Stimulated activated CD4-positive, alpha-beta T cell treated with anti-CD3 and anti-CD28 coated beads, Interleukin-1b, Interleukin-23, amount 100 ng/mL, for 1 hour (primary cell): ENCODE measurements at places on chromosomes 5 and 9.

DNA sequence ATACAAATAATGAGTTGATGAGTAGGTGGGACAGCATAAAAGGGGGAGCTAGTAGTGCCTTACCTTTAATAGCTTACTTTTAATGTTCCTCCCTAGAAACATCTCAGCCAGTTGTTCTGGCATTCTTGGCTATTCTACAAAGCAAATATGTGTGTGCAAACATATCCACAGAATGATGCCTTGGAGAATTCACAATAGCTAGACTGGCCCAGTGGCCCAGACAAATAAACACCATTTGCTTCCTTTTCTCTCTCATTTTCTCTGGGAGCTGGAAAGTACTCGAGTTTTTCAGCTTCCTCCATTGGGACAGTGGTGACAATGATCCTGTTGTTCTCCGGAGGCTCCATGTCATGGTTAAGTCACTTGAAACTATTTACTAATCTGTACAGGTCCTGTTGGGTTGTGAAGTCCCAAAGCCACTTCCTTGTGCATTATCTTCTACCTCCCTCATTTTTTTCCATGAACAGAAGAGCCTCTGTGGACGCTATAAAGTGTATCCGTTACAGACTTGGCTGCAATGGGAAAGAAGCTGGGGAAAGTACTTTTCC lies 122.9 kb downstream of the DMAC1 start:
- no peak for DNase-seq

GRCh38 chr5:3002230-3002629 lies 250.8 kb upstream of the IRX2 start:
- no peak for DNase-seq

- DNase-seq, result no peak
Observed at GRCh38 chr9:137035507-137035834, 3.6 kb upstream of the FUT7 start.

- no peak for DNase-seq
Observed at GRCh38 chr9:77751341-77752091, 103.4 kb upstream of the GNA14 start.

DNA sequence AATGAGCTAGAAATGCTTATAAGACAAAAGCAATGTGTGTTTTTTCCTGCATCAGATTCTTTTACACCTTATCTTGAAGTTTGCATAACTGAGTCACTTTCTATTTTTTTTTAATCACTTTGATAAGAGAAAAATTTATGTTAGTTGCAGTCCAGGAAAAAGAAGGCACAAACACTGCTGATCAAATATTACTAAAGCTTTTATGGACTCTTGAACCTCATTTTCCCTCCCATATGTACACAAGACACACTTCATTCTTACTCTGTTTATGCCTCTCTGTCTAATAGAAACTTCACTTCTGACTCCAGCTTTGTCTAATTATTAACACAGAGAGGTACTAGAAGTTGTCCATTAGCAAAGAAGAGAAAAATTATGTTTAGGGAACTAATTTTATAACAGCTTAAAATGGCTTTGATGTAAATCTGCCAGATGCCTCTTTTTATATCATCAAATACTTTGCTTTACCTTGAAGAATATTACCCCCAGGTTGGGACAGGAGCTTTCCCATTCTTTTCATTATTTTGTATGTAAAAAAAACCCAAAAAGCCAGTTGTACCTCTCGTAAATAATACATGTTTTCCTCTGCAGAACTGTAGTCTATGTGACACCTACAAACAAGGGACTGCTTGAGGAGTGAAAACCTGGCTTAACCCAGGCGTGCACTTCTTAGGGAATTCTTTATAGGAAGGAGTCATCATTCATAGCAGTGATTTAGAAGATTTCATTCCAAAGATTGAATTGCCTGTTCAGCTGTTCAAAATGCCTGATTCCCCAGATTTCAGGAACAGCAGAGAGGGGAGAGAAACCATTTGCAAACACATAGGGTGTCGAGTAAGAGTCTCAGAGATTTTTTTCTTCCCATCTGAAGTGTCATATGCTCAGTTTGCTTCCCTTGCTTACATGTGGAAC lies 72.6 kb downstream of the DAPK1 start:
- no peak for DNase-seq

DNA sequence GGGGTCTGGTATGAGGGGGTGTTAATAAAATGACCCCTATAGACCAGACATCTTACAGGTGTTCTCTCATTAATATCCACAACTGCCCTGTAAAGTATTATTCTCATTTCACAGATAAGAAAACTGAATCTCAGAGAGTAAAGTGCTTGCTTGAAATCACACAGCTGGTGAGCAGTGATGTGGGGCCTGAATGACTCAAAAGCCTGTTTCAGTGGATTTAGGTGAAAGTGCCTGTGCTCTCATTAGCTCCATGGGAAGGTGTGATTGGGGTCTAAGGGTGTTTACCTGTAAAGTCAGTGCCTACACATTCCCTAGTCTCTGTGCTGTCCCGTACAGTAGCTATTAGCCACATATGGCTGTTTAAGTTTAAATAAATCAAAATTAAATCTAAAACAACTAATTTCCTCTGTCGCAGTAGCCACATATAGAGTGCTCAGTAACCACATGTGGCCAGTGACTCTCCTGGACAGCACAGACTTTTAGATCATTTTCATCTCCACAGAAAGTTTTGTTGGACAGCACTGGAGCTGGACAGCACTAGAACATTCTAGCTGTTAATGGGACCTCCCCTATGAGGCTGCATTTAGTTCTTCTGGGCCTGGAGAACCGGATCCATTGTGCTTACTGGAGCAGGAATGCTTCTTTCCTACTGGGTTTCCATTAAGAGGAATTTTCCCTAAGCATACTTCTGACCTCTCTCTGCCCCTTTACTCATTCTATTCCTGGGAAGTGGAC lies 52.5 kb upstream of the SEMA6A start:
- no peak for DNase-seq

DNA sequence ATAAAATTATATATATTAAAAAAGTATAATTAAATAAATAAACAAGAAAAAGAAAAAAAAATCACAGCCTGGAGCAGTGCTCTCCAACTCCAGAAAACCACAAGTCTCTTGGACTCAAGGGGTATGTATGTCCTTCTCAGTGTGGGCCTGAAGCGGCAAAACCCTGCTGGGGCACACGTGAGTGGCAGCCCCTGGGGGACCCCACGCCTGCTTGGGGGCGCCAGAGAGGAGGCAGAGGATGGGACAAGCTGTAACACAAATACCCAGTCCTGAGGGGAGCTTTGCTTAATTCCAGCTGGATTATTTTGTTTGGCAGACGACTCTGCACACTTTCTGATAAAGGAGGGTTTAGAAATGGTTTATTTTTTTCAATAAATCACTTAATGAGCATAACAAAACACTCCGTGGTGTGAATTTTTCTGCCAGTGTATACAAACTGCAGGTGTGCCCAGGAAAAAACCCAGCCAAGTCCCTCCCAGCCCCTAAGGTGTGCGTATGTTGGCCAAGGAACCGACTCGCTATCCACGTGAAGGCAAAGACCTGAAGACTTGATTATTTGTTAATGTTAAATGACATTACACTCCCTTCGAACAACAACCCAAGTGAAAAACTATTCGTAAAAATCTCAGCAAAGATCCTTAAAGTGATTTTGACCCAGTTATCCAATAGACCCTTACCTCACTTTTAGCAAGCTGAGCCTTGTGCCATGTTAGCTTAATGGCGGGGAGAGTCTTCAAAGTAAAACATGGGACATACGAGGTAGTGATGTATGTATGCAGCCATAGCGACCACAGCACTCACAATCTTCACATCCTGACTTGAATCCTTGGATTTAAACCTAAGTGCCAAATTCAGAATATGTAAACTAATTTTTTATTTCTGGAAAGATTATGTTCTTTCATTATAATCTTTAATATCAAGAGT lies 32.9 kb downstream of the ANKH start:
- no peak for DNase-seq

DNA sequence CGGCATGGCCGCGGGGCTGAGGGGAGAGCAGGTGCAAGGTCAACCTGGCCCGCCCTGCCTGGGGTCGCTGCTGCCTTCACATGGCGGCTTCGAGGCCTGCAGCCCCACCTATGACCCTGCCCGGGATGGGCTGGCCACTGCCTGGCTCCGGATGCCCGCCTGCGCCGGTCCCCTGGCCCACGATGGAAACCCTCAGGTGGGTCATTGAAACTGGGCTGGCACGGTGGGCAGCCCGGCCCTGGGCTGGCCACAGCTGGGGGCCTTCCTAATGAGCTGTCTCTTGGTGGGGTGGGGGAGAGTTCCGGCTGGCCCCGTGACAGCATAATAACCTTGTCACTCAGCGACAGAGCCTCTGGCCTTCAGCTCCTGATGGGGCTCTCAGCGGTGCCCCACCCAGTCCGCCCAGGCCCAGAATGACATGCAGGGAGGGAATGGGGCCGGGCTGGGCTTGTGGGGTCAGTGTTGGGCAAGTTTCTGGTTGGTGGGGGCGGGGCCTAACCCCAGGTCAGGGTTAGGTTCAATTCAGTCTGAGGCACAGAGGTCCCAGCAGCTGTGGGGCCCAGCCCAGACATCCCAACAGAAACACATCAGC lies at the start of gene CCDC187:
TSS of gene CCDC187 (minus strand) at position 270 of the 592 bp plus-strand sequence. CDS start at position 6, 264 bp downstream.
- no peak for DNase-seq

- DNase-seq, result no peak
Observed at GRCh38 chr5:157463081-157463480, 3.1 kb downstream of the NIPAL4 start.

DNA sequence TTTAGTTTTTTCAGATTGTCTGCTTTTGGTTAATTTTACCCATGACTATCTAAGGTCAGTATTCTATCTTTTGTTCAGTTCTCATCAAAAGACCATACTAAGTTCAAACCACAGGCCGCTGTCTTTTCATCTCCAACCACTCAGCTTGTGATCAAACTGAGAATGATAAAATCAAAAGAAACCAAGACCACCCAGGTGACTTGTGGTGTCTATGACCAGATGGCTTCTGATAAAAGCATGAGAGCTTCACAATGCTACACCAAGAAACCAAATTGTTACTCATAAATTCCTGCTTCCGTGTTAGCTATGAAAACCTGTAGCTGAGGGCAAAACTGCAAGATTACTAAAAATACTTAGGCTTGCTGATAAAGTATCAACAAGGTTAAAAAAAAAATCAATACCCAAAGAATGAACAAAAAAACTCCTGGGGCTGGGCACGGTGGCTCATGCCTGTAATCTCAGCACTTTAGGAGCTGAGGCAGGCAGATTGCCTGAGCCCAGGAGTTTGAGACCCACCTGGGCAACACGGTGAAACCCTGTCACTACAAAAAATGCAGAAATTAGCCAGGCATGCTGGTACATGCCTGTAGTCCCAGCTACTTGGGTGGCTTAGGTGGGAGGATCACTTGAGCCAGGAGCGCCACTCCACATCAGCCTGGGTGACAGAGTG lies 25.8 kb upstream of the GPX8 start:
- no peak for DNase-seq

DNA sequence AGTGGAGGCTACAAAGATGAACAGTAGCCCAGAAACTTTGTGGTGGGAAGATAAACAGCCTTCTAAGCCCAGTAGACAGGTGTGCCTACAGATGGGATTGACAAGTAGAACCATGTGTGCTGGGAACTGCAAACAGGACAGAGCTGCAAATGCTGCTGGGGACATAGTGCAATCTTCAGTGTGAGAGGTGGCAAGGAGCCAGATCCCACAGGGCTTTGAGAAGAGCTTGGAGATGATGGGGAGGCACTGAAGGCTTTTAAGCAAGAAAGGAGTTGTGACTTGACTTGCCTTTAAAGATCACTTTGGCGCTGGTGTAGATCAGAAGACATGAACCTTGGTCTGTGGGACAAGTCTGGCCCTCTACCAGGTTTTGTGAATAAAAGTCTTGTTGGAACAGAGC lies 675.2 kb downstream of the ACTL7B start:
- DNase-seq, result no peak

GRCh38 chr5:66362687-66363086 lies 218.6 kb downstream of the SREK1 start:
- no peak for DNase-seq

DNA sequence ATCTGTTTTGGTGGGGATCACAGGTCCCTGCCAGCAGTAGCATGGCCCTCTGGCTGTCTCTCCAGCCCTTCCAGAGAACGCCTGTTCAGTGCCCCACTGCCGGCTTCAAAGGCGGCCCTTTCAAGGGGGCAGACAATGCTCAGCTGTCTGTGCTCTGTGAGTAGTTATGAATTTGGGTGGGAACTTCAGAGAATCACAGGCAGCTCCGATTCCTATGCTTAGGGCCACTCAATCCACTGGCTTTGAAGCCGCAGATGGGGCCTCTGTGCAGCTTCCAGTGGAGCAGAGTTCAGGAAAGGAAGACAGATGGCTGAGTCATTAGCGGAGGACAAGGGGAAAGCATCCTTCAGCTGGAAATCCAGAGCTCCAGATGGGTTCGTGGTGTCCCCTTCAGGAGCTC lies 42.4 kb downstream of the NKX2-5 start:
- DNase-seq, result no peak

DNA sequence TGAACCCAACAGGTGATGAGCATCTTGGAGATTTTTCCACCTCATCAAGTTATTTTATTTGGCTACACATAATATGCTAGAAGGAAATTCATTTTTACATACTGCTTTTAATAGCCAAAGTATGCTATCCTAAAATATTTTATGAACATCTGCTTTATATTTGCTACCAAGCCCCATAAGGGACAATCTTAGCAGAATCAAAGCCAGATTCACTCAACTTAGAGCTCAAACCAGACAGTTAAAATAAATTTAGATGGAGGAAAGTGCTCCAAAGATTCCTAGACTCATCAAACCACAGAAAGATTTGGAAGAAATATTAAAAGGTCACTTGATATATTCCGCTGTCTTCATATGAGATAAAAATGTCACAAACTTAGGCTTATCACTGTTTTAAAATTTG lies 637.1 kb upstream of the CCNG1 start:
- DNase-seq, result no peak

GRCh38 chr9:14692470-14693250 lies 572 bp downstream of the ZDHHC21 start:
- no peak for DNase-seq

DNA sequence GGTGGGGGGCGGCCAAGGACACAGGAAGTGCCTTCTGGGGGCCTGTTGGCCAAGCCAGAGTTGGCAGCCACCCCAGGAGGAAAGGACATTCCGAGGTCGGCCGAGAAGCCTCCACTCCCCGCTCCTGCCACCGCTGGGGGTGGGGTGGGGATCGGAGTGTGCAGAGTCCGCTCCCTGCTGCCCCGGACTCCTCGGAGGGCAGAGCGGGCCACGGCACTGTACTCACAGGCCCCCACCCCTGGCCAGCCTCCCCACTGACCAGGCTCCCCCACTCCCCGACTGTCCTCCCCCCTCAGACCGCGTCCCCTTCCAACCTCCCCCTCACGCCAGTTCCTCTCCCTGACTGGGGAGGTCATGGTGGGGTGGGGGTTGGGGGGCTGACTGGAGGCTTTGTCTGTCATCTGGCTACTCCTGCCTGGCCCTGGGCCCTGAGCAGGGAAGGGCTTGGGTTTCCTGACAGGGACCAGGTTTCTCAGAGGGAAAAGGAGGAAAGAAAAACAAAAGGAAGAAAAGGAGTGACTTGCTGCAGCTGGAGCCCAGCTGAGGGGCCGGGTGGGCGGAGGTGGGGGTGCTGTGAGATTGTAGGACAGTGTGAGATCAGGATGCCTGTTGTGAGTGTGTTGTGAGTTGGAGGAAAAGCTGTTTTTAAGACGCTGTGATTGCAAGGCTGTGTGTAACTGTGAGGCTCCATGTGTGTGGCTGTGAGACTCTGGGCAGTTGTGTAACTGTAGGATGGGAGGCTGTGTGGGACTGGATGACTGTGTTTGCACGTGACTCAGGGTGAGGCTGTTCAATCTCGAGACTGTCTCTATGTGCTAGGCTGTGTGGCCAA lies 29.7 kb downstream of the CNTFR start:
- no peak for DNase-seq
